ENCODE measurements at places on chromosomes 5 and 9.

GRCh38 chr5:107313921-107314320 is 356.8 kb downstream of the EFNA5 start:
- no peak for DNase-seq

- peak; percentile 60 for DNase-seq
These were observed 142.3 kb downstream of the SMARCA2 start for GRCh38 chr9:2157277-2158110.

DNA sequence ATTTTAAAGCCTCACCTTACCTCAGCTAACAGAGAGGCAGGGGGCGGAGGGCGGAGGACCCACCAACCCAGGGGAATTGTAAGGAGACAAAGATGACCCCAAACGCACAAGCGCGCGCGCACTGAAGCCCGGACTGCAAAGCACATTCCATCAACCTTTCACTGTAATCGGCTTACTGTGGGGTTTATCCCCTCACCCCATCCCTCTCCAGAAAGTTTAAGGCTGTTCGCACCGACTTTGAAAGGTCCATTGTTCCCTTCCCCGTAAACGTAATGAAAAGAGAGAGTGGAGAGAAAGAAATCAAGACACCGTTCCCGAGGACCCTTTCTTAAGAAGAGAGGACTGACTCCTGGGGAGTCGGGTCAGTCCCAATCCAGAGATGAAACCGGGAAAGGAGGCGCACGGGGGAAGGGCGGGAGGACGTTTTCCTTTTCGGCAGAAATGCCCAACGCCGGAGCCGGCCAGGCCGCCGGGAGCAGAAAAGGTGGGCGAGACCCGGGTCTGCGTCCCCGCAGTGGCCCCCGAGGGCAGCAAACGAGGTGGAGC is 464 bp downstream of the CEMIP2 start:
- no peak for DNase-seq

GRCh38 chr9:87607859-87608258 is 110.2 kb downstream of the DAPK1 start:
- no peak for DNase-seq

All from MM.1S (cell line).